ENCODE measurements at places on chromosomes 16 and 17.

DNA sequence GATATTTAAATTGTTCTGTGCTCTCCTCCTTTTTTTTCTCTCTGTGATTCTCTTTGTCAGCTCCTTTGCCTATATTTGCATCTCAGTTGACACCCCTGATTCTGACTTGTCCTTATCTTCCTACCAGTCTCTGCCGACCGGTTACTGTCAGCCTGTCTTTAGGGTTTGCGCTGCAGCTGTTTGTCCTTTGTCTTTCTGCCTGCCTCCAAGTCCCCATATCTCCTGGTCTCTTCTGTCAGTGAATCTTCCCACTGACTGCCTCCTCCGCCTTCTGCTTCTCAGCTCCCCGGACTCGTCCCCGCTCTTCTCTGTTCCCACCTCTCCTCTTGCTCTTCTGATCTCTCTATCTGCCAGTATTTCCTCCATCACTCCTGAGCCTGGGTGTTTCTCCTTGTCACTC, 5.2 kb downstream of the TLCD2 start:
- DNase-seq: no peak

DNA sequence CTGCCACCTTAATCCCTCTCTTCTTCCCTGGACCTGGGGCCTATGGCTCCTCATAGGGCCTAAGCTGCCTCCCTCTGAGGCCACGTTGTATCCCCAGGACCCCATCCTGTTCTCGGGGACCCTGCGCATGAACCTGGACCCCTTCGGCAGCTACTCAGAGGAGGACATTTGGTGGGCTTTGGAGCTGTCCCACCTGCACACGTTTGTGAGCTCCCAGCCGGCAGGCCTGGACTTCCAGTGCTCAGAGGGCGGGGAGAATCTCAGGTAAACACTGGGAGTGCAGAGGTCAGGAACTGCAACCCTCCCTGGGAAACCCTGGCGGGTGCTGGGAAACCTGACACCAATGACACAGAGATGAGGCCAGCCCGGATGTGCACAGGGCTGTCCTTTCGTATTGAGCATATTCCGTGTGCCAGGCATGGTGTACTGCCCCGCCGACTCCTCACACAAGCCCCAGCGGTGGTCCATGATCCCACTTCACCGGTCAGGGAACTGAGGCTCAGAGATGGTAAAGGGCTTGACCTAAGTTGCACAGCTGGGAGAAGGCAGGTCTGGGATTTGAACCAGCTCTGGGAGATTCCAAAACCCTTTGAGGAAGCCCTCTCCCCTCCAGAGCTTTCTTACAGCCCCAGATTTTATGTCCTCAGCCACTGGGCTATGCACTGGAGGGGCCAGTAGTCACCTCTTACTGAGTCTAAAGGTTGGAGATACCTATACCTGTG, 22.9 kb downstream of the ANKRD40 start:
- no peak for DNase-seq

GRCh38 chr16:24717411-24717810, 12.0 kb upstream of the TNRC6A start:
- no peak for DNase-seq

- no peak for DNase-seq
These were observed 280.4 kb downstream of the CDH11 start for GRCh38 chr16:64841482-64841881.

DNA sequence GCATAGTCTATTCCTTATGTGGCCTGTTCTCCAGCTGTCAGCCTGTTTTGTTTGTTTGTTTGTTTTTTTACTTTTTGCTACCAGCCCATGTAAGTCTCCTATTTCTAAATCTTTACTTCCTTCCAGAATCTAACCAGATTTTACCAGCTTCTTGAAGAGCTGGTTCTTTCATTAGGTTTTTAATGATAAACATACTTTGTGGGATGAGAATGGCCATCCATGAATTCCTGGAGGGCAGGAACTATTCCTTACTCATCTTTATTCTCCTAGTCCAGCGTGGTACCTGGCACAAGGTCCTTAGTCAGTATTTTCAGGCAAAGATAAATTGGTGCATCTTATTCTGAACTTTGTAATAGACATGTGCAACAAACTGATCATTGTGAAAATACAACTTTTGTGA, 17.3 kb downstream of the RSPRY1 start:
- DNase-seq: no peak

DNA sequence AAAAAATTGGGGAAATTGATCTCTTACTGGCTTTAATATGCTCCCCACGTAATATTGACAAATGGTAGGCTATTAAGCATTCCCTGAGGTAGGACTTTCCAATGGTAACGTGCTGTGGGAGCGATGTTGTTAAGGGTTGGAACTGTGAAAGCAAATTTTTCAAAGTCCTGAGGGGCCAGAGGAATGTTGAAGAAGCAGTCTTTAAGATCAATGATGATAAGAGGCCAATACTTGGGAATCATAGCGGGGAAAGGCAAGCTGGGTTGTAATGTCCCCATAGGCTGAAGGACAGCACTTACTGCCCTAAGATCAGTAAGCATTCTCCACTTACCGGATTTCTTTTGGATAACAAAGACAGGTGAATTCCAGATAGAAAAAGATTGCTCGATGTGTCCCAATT, 69.6 kb upstream of the ARL4D start:
- DNase-seq: no peak

DNA sequence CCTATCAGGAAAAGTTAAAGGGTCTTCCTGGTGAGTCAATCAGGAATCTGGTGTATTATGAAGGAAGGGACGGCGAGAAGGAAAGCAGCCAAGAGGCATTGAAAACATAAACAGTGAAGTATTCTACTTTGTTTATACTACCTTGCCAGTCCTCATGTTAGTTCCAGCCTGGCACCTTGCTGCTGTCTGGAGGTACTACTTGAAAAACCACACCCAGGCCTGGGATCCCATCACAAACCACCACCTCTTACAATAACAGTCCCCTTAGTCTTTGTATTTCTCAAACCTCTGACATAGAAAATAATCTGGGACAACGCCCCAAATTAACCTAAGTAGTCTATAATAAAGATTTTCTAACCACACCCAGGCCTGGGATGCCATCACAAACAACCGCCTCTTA, 676.7 kb upstream of the SOX9 start:
- DNase-seq: no peak

DNA sequence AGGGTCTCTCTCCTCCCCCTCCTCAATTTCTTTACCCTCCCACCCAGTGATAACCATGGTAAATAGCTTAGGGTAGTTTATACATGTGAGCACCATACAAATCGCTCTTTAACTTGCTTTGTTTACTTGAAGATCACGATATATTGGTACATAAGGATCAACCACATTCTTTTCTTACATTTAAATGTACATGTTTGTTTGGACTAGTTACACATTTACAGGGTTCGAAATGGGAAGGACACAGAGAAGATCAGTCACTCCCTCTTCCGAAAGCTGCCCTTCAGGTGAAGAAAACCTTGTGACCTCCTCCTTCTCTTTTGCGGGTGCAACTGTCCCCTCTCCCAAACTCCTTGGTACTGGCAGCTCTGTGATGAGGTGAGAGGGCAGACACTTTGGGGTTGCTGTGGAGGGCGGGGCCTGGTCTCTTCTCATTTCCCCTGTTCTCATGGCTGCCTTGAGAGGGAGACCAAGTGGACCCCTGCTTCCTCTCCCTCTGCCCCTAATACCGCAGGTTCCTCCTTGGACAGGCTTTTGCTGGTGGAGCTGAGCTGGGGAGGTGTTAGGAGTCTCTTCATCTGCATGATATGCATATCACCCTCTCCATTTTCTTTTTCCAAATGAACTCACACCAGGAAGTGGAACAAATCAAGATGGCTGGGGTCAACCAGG, 4.7 kb upstream of the PIK3R6 start:
- DNase-seq: no peak

- peak; percentile 92 for DNase-seq
These were observed 406.6 kb upstream of the EEF2KMT start for GRCh38 chr16:5504064-5504781.

GRCh38 chr17:81511554-81511803, 1.1 kb downstream of the ACTG1 start:
- DNase-seq: no peak

DNA sequence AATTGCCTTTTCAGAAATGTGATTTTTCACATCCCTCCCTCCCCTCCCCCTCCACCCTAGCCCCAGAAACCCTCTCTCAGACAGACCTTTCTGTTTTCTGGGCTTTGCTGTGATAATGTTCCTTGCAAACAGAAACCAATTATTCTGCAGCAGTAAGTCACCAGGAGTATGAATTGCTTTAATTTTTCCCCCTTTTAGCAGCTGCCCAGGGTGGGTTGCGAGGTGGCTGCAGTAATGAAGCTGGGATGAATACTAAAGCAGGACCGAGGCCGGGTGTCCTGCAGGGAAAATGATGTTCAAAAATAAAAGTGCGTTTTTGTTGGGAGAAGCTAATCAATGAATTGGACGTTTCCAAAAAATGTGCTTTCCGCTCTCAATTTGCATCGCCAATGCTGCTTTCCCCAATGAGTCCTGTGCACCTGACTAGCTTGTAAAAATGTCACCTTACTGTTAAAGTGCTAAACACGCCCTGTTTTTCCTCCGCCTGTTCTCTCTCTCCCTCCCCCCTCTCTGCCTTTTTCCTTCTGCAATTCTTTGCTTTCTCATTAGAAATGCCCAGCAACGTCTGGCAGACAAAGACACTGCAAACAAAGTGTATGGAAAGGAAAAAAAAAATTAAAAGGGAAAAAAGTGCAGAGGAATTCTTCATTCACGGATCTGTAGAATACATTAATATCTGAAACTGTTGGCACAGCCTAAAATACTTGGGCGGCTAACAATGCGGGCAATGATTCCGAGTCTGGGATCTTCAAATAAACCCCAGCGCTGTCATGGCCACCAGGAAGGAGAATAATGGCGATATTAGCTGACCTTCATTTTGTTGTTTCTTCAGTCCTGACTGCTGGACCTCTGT, 244.1 kb downstream of the STX8 start:
- DNase-seq: no peak

GRCh38 chr16:10923650-10924214, 18.5 kb downstream of the DEXI start:
- no peak for DNase-seq

DNA sequence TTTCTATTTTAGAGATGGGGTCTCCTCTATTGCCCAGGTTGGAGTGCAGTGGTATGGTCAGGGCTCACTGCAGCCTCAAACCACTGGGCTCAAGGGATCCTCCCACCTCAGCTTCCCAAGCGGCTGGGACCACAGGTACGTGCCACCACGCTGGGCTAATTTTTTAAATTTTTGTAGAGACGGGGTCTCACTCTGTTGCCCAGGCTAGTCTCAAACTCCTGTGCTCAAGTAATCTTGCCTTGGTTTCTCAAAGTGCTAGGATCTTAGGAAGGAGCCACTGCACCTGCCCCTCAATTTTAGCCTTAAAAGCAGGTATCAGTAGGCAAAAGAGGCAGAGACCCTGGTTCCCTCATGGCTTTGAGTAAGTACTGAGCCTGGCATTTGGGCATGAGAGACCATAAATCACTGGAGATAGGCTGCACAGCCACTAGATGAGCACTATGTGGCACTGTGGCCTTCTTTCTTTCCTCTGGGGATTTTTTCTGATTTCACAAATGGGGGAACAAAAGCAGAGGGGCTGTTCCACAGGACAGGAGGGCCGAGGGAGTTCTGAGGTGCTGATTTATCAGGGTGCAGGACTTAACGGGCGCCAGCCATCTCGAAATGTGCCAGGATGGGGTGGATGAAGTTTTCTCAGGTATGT, 82.2 kb downstream of the PLXDC1 start:
- DNase-seq: peak; percentile 82

DNA sequence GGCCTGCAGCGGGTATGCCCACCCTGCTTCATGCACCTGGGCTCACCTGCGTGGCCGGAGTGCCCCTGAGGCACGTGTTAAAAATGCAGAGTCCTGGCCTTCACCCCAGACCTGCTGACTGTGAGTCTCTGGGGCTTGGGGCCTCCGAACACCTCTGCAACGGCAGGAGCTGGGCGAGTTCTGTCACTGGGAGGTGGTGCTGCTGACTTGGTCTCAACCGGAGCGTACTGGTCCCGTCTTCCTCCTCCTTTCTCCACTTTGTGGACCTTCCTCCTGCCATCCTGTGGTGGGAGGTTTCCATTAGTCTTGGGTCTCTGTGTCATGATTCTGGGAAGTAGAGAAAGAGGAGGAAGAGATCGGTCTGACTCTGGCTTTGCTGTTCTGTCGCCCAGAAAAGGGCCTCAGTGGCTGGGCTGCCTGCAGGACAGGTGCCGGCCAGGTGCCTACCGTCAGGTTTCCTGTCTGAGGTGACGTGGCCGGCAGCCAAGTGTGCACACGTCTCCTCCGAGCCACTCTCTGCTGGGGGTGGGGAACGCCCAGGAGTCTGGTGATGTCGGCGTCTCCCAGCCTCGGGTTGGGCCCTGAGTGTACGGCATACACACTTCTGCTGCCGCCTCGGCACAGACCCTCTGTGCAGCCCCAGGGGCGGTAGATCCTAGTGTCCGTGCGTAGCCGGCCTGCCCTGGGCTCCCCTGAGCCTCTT, 6.9 kb downstream of the TSC2 start:
- DNase-seq: no peak

GRCh38 chr17:46000292-46000691, 1.2 kb downstream of the STH start:
- no peak for DNase-seq

DNA sequence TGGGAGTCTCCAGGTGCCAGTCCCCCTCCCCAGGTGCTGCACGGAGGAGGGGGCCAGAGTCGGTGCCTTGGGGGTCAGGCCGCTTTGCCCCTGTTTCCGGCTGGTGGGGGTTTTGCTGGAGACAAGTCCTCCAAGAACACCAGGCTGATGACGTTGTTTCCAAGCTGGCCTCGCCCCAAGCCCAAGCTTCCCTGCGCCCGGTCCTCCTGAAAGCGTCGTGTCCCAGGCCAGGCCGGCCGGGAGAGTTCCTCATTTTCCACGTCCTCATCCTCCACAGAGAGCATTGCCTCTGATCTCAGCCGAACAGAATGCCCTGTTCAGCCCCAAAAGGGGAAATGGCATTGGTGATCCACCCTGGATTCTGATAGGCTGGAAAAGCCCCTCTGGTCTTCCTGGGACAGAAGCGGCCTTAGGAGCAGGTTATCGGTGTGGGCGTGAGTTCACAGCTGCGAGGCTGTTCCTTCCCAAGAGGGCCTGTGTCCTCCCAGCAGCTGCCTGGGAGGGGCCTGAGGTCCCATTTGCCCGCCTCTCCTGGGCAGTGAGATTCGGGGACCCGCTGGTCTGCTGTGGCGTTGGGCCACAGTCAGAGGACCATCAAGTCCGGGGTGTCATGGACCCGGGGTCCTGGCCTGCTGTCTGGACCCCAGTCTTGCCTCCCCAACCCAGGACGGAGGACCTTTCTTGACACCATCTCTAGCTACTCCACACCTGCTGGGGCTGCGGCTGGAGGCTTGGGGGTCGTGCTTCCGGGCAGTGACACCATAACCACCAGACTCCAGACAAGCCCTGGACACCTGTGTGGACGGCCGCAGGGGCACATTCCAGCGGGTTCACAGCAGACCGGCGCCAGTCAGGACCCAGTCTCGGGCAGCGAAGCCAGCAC, 7.1 kb downstream of the SOX8 start:
- no peak for DNase-seq

DNA sequence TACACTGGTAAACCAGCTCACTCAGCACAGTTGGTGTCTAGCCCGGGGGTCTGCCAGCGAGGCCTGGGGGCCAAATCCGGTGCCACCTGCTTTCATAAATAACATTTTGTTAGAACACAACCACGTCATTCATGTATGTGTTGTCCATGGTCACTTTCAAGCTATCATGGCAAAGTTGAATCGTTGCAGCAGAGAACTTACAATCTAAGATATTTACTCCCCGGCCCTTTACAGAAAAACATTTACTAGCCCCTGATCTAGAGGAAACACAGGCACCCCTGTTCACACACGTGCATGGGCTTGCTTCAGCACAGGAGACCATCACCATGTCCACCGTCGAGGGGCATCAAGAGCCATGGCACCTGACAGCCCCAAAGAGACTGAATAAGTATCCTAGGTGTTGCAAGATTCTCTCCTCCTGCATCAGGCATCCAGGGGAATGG, 111.4 kb upstream of the DNAH9 start:
- DNase-seq: no peak

GRCh38 chr16:84593825-84594724, 23.8 kb downstream of the COTL1 start:
- peak; percentile 91 for DNase-seq

Measured in spinal cord (tissue), 10 donors.